ENCODE measurements at places on chromosomes 5 and 9.
A peak's percentile ranks its signal among the peaks of the same experiment; 100 is the strongest.

GRCh38 chr5:134097211-134097749 lies 17.2 kb upstream of the TCF7 start:
- no peak overlapping the region for H3K27ac ChIP-seq
- no peak overlapping the region for H3K4me3 ChIP-seq
- H3K4me1 ChIP-seq: peaks cover 38% of the 10 kb centered on the region
- no peak for DNase-seq
- no peaks in the 10 kb centered on the region for H3K27me3 ChIP-seq
- no peaks in the 10 kb centered on the region for H3K36me3 ChIP-seq

DNA sequence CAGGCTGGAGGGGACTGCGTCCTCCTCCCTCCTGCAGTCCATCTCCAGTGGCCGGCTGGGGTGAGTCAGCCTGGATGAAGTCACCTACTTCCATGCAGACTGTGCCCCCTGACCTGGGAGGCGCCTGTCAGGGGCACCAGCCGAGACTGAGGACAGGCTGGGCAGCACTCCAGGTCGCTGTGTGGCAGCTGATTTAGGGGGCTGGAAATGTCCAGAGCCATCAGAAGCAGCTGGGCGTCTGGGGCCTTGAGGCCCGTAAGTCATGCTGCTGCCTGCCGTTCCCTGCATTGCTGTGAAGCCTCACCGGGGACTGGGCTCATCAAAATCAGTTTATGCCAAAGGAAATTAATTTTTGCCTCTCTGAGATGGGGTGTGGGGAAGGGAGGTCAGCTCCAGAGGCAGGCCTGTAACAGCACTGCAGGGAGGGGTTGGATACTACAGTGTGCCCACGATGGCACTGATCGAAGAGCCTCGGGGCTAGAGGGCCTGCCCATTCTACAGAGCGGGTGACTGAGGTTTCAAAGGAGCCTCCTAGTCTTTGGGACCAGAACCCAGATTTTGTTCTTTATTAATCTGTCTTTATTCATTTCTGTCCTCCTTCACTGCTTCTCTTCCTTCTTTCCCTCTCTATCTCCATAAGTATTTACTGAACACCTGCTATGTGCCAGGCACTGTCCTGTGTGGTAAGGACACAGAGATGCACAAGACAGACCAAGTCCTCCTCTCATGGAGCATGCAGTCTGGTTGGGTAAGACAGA lies 70.4 kb upstream of the PSD2 start:
- no peak overlapping the region for H3K4me3 ChIP-seq

DNA sequence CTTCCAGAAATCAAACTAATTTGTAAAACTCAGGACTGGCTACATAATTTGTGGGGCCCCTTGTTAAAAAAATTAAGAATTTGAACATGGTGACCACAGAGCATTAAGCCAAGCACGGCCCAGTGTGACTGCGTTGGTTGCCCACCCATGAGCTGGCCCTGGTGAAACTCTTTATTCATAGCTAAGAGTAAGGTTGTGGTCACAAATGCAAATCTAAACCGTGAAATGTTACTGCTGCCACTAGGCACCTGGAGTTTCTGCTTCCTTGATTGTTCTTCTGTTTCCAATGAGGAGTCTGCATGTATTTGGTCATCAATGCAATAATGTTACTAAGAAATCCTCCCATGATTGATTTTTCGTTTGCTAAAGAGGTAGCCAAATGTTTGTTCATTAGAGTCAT lies 4.2 kb downstream of the GCNT1 start:
- peaks cover 9% of the 10 kb centered on the region for H3K4me1 ChIP-seq
- H3K27ac ChIP-seq: no peak overlapping the region
- no peaks in the 10 kb centered on the region for H3K36me3 ChIP-seq
- H3K27me3 ChIP-seq: no peaks in the 10 kb centered on the region
- H3K4me3 ChIP-seq: no peak overlapping the region

- H3K27me3 ChIP-seq: no peaks in the 10 kb centered on the region
- no peaks in the 10 kb centered on the region for H3K4me1 ChIP-seq
- no peak overlapping the region for H3K4me3 ChIP-seq
- DNase-seq: no peak
- no peak overlapping the region for H3K27ac ChIP-seq
Measured at GRCh38 chr5:91898019-91898418, 514.9 kb upstream of the ARRDC3 start.

DNA sequence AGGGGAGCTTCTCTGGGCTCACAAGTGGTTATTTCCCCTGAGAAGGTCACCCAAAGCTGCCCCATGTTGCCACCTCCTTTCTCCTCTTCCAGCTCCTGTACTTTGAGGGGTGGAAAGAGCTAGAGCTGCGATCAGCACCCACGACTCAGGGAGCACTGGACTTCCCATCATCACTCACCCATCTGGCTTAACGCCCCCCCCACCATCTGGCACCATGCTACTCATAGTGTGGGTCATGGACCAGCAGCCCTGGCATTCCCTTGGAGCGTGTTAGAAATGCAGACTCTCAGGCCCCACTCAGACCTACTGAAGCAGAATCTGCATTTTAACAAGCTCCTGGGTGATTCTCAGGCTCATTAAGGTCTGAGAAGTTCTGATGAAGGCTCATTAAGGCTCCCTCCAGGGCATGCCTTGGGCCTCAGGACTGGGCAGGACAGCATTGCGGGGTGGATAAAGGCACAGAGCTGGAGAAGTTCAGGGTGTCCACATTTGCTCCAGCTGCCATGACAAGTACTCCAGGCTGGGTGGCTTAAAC lies 67.3 kb downstream of the GALNT12 start:
- H3K36me3 ChIP-seq: no peaks in the 10 kb centered on the region
- H3K4me3 ChIP-seq: no peak overlapping the region
- H3K27ac ChIP-seq: no peak overlapping the region
- H3K27me3 ChIP-seq: peaks cover 27% of the 10 kb centered on the region
- DNase-seq: no peak

- no peak overlapping the region for H3K4me3 ChIP-seq
- H3K4me1 ChIP-seq: no peaks in the 10 kb centered on the region
- no peaks in the 10 kb centered on the region for H3K27me3 ChIP-seq
- H3K36me3 ChIP-seq: no peaks in the 10 kb centered on the region
- H3K27ac ChIP-seq: no peak overlapping the region
- DNase-seq: no peak
Measured at GRCh38 chr9:134316449-134317160, 9.7 kb upstream of the RXRA start.

DNA sequence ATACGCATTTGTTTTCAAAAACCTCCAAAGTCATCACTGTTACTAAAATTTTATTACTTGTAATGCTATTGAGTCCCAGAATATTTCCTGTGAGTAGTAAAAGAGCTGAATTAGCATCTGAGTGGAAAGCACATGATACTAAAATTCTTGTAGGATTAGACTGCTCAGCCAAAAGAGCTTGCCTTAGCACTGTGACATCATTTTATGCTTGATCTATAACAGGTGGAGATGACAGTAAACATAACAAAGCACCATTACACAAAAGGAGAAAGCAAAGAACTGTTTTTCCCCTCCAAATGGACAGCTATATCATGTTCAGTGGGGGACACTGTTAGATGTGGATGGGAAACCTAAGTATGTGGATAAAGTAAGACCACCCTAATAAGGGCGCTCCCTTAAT lies 5.8 kb upstream of the JAK2 start:
- no peak for DNase-seq
- H3K36me3 ChIP-seq: no peaks in the 10 kb centered on the region
- peak overlapping the region; percentile 59 for H3K27ac ChIP-seq
- H3K4me3 ChIP-seq: no peak overlapping the region
- peaks cover 31% of the 10 kb centered on the region for H3K4me1 ChIP-seq

GRCh38 chr5:11785771-11786352 lies 118.4 kb downstream of the CTNND2 start:
- H3K36me3 ChIP-seq: no peaks in the 10 kb centered on the region
- DNase-seq: no peak

DNA sequence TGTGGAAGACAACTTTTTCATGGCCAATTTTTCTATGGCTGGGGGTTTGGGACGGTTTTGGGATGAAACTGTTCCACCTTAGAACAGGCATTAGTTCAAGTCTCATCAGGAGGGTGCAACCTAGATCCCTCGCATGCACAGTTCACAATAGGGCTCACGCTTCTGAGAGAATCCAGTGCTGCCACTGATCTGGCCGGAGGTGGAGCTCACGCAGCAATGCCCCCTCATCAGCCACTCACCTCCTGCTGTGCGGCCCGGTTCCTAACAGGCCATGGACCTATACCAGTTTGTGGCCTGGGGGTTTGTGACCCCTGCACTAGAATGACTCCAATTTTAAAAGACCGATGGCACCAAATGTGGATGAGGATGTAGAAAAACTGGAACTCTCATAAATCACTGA lies 127.2 kb upstream of the IER5L start:
- no peak for DNase-seq
- H3K4me3 ChIP-seq: no peak overlapping the region
- H3K27me3 ChIP-seq: no peaks in the 10 kb centered on the region
- no peaks in the 10 kb centered on the region for H3K4me1 ChIP-seq

GRCh38 chr9:76905791-76906646 lies at the start of gene PRUNE2:
Gene PRUNE2, minus strand, starts transcription at chr9:76906114. Its CDS starts 151 bp downstream, at chr9:76905963.
- no peaks in the 10 kb centered on the region for H3K4me1 ChIP-seq
- H3K27ac ChIP-seq: no peak within 1 kb of the TSS
- H3K36me3 ChIP-seq: no peaks in the 10 kb centered on the region
- DNase-seq: peak; percentile 14

DNA sequence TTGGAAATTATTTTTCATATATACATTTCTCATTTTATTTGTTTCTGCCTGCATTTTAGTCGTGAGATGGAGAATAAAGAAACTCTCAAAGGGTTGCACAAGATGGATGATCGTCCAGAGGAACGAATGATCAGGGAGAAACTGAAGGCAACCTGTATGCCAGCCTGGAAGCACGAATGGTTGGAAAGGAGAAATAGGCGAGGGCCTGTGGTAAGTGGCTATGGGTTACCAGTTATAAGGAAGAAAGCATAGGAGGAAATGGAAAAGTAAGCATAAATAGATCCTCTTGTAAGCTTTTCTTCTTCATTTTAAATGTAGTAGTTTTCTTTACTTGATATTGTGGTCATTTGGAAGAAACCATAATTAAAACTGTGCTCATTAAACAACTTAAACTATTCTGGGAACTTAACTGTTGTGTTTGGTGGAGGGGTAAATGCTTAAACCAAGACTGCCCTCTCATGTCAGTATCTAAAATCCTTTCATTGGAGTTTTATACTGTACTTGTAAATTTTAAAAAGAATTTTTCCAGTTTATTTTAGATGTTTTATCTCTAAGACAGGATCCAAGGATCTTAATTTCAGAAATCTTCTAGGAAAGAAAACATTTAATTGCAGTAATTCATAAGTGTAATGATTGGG lies 41.3 kb downstream of the MAP3K1 start:
- peaks cover 19% of the 10 kb centered on the region for H3K36me3 ChIP-seq
- no peaks in the 10 kb centered on the region for H3K27me3 ChIP-seq
- DNase-seq: no peak

DNA sequence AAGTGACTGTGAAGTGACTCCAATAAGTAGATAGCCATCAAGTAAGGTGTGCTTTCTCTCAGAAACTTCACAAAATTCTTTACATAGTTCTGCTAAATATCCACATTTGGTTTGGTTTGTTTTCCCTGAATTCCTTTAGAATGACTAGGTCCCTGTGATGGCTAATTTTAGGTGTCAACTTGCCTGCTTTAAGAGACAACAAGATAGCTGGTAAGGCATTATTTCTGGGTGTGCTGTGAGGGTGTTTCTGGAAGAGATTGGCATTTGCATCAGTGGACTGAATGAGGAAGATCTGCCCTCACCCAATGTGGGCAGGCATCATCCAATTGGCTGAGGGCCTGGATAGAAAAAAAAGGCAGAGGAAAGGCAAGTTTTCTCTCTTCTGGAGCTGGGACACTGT lies 8.3 kb upstream of the PTBP3 start:
- peak; percentile 93 for DNase-seq
- H3K4me1 ChIP-seq: peaks cover 32% of the 10 kb centered on the region

DNA sequence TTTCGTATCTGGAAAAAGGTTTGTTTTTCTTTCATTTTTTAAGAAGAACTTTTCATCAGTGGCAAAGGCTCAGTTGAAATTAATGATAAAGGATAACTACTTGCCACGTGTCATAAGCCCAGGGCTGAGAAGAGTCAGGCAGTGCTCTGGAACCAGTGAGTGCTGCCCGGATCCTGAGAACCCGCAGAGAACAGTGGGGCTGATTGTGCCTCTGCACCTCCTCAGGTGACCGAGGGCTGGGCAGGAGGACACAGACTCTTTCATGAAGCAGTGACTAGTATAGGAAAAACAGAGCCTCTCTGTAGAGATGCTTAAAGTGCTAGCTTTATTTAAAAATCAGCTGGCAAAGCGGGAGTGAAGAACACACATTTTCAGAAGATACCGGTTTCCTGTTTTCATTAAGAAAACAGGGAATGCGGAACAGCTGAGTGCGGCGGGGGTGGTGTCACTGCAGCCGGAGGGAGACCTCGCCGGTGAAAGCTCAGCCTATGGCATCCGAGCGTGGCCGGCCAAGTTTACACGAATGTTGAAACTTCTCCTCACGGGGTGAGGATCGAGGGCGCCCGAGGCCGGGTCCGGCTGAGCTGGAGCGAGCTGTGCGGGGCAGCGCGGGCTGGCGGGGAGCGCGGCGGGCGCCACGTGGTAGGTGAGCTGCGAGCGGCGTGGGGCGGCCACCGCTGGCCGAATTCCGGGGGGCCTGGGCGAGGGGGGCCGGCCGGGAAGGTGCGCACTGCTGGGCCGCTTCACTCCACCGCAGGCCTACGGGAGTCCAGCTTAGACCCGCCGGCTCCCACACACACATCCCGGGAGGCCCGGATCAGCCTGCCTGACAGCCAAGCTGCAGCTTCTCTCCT lies 134.7 kb upstream of the DMRT1 start:
- DNase-seq: peak; percentile 27
- H3K27me3 ChIP-seq: no peaks in the 10 kb centered on the region
- peak overlapping the region; percentile 5 for H3K27ac ChIP-seq
- no peaks in the 10 kb centered on the region for H3K36me3 ChIP-seq

- H3K36me3 ChIP-seq: no peaks in the 10 kb centered on the region
- DNase-seq: no peak
- H3K4me1 ChIP-seq: no peaks in the 10 kb centered on the region
- peaks cover 76% of the 10 kb centered on the region for H3K27me3 ChIP-seq
- H3K4me3 ChIP-seq: no peak overlapping the region
- H3K27ac ChIP-seq: no peak overlapping the region
Measured at GRCh38 chr9:114124138-114124537, 25.0 kb upstream of the KIF12 start.

DNA sequence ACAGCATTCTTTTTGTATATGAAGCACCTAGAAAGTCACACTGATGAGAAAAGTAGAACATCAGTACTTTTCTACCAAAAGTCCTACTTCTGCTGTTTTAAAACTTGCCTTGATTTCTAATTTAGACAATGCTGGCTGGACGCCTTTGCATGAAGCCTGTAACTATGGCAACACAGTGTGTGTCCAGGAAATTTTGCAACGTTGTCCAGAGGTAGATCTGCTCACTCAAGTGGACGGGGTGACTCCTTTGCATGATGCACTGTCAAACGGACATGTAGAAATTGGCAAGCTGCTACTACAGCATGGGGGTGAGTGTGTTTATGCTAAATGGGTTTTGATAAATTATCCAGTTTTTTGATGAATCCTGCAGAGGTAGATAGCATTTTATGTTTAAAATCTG lies 73.5 kb downstream of the SLF1 start:
- H3K4me3 ChIP-seq: no peak overlapping the region
- no peaks in the 10 kb centered on the region for H3K4me1 ChIP-seq
- no peaks in the 10 kb centered on the region for H3K27me3 ChIP-seq
- no peaks in the 10 kb centered on the region for H3K36me3 ChIP-seq

GRCh38 chr5:7586480-7586879 lies 190.5 kb downstream of the ADCY2 start:
- DNase-seq: no peak
- peaks cover 17% of the 10 kb centered on the region for H3K27me3 ChIP-seq
- H3K36me3 ChIP-seq: no peaks in the 10 kb centered on the region
- no peak overlapping the region for H3K4me3 ChIP-seq

All from PC-9 (cell line).